ENCODE measurements at places on chromosomes 12 and 14.

- DNase-seq, result no peak
These were observed 100.3 kb downstream of the SLC25A47 start for GRCh38 chr14:100423317-100424010.

- peak; percentile 49 for DNase-seq
These were observed 58.6 kb downstream of the ZFP36L1 start for GRCh38 chr14:68734231-68734732.

DNA sequence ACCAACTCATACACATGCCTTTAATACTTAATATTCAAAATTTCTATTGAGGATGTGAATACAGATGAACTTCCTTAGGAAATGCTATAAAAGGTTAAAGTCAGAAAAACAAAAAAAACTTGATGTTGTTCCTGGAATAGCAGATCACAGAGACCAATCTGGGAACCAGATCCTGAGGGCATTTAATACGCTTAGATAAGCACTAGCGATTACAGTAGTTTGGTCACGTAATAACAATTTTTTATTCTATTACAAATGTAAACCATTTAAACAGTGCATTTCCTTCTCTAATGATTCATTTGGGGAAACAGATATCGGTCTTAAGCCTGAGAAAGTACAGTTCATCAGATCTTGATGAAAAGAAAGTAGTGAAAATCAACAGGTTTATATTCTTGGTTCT lies 30.8 kb upstream of the ABCC9 start:
- DNase-seq, result no peak

DNA sequence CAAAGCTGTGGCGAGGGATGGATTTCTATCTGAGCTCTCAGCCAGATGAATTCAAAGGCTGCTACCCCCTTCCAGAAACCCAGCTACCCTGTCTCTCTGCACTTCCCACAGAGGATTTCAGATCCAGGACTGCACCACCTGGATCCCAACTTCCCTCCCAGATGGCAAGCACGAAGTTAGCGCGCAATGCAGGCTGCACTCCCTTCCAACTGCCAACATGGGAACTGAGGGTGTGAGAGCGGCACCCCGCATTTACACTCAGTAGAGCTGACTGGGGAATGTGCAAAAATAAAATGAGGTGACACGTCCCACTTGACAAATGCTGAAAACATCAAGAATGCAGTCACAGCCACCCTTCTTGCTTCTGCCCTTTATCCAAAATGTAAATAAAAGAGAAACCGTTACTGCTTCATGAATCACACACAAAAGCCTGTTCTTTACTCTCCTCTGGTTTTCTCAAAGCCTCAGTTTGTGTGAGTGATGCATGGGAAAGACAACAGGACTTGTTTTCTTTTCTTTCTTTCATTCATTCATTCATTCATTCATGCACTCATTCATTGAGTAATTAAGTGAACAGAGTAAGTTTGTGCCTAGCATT lies 85.7 kb downstream of the ITPK1 start:
- DNase-seq, result no peak

- DNase-seq, result peak; percentile 31
These were observed 574 bp downstream of the PAWR start for GRCh38 chr12:79690142-79690637.

DNA sequence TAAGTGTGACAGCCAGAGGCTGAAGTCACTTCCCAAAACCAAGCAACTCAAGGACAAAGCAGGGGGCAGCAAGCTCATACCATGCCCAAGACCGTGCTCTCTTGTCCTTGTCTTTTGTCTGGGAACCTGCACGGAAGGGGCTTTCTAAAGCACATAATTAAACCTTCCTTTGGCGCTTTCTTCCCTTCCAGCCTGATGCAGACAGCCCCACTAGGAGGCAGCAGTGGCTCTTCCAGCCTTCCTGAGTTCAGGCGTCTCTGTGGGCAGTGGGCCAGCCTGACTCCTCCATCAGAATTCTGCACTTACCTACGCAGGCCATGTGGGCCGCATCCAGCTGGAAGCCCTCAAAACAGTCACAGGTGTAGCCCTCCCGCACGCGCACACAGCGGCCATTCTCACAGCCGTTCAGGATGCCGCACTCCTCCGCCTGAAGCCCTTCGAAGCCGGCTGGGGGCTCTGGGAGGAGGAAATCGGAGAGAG lies 7.6 kb downstream of the ISCA2 start:
- DNase-seq, result no peak

GRCh38 chr12:80234667-80235066 lies 135.3 kb downstream of the OTOGL start:
- DNase-seq, result no peak

- DNase-seq, result no peak
These were observed 137.1 kb downstream of the DUSP6 start for GRCh38 chr12:89215196-89215595.

- no peak for DNase-seq
These were observed 4.0 kb upstream of the CRIP2 start for GRCh38 chr14:105470350-105471296.

DNA sequence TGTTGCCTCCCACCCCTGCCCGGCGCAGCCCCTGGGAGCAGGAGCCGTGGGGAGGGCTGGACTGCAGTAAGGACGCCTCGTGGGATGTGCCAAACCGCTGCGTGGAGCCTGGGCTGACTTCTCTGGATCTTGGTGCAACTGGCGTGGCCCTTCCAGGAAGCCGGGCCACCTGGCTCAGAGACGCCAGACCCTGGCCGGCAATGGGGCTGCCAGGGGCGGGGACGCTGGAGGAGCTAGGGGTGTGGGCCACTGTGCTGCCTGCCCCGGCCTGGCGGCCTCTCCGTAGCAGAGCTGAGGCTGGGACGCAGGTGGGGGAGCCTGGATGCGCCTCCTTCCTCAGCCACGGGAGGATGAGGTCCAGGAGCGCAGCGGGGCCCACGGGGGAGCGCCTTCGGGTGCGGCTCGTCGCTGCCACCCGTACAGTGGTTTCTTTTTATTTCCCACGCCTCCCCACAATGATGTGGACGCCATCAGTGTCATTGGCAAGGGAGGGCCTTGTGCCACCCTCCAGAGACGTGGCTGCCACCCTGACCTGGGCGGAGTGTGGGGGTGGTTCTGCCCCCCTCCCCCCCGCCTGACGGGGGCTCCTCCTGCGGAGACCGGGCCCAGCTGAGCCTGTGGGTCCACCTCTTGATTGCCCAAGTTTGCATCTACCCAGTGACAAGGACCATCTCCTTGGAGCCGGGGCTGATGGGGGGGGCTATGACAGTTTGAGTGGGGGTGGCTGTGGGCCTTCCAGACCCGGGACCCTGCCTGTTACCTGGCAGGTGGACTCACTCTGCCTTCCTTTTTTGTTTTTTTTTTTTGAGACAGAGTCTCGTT lies 11.3 kb downstream of the DDX51 start:
- no peak for DNase-seq

DNA sequence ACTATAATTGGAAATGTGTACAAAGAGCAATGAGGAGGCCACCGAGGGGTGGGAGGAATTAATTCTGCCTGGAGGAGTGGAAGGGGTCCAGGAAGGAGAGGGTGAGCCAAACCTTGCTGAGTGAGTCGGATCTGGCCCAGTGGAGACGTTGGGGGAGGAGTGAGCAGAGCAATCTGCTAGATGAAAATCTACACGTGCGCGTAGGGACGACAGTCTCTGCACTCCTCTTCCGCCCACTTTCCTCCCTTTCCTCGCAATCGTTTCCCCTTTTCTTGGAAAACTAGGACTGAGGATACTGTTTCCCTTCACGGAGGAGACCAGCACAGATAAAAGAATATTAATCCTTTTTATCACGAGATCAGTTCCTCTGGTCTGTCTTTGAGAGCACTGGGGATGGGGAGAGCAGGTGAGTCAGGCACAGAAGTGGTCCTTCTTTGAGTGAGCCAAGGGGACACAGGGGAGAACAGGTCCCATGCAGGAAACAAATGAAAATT lies 2.9 kb upstream of the NAB2 start:
- no peak for DNase-seq

DNA sequence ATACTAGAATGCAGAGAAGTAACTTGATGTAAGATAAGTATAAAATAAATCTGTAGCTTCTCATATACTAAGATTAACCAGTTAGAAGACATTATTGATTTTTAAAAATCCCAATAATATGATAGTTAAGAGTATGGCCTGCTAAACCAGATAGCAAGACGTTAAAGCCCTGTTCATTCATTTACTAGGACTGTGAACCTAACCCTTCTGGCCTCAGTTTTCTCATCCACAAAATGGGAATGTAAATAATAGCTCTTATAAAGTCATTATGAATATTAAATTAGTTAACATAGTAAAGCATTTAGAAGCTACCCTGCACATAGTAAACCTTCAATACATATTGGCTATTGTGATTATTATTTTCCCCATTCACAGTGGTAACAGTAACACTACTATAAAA lies 6.0 kb upstream of the PRMT5 start:
- DNase-seq, result no peak

- peak; percentile 52 for DNase-seq
These were observed 46.7 kb downstream of the TMCC3 start for GRCh38 chr12:94603434-94604365.

Data from MM.1S (cell line).